ENCODE measurements at places on chromosomes 11 and 22.

- DNase-seq = peak; percentile 74
These were observed 3.9 kb downstream of the HTATIP2 start for GRCh38 chr11:20367313-20367948.

GRCh38 chr22:38700270-38700788, 414 bp downstream of the JOSD1 start:
- no peak for DNase-seq

DNA sequence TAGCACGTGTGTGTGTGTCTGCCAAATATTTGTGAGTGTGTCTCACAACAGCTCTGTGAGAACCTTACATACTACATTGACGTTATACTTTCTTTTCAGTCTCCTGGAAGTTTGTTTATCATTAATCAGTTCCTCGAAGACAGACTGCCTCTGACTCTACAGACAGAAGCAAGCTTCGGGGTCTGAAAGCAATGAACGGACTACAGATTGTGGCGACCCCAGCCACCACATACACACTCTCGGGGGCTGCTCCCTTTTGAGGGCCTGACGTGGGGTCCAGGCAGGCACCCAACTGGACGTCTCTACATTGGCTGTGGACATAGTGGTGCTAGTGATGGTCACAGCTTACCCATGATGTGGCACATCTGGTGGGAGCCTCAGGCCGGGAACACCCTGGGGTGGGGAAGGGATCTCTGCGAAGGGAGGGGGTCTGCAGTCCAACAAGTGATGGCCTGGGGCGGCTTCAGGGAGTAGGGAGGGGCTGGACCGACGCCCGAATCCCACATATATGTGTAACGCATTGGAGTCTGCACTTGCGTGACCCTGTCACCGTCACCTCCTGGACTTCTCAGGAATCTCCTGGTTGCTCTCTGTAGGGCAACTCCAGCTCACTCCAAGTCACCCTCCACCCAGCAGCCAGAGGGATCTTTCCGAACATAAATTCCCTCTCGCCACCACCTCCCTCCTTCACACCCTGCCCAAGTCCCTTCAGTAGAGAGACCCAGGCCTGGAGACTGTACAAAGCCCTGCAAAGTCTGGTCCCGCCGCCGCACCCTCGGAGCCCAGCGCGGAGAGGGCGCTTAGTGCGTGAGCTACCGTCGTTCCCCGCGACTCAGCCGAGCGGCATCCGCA, 30.4 kb upstream of the TRIM29 start:
- DNase-seq = no peak

GRCh38 chr11:125591649-125592304, 875 bp upstream of the STT3A start:
- DNase-seq = peak; percentile 37

DNA sequence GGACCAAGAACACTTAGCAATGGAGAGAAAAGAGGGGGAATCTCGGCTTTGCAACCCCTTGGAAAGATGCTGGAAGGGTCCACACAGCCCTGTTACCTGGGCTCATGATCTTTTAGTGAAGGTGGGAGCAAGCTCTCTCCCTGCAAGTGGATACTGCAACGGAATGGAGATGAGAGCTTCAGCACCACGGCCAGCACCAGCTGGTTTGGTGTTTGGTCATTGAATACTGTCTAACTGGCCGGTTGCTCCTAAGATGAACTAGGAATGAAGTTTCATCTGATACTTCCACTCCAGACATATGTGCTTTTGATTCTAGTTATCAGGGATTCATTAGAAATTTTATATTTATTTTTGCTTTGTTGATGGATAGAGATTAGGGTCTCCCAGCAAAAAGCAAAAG, 16.3 kb downstream of the HTR3A start:
- DNase-seq = peak; percentile 4

- DNase-seq = peak; percentile 40
These were observed 650 bp downstream of the PPM1F start for GRCh38 chr22:21951931-21952465.
